ENCODE measurements at places on chromosomes 7 and 10.

DNA sequence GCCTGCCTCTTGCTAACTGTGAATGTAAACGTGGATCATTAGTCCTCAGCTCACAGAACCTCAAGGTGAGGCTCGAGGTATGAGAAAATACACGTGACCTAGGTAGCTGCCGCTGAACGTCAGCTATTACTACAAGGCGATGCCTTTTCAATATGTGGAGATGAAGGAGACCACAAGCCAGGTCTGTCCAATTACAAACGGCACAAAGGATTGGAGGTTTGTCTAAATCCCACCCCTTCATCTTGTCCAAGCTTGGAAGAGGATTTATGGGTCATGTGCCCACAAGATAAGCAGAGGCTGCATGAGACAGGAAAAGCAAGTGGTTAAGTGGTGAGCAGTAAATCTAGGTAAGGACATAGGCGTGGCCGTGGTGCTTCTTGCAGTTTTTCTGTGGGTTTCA, 3.4 kb downstream of the H2BK1 start:
- no peak for DNase-seq

DNA sequence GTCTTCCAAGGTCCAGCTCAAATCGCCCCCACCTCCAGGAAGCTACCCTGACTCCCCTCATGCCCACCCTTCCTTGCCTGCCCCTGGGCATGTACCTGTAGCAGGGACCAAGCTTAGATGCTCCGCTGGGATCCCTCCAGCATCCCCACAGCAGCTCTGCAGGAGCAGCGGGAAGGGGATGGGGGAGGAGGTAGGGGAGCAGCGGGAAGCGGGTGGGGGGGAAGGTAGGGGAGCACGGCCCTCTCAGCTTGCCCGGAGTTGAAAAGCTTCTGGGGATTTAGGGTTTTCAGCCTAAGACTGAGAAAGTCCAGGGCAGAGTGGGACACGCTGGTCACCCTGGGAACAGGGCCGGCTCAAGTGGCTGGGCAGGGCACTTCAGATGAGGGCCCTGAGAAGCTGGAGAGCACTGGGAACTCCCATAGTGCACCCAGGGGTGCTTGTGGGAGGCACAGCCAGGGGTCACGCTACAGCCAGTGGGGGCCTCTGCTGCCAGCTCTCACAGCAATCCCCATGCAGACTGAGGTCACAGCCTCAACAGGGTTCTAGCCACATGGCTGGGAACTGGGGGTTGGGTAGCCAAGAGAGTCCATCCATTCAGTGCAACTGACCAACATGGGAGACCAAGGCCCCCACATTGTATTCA, 13.4 kb downstream of the WDR86 start:
- no peak for DNase-seq

- no peak for DNase-seq
Measured at GRCh38 chr10:4662576-4663161, 163.3 kb upstream of the AKR1E2 start.

DNA sequence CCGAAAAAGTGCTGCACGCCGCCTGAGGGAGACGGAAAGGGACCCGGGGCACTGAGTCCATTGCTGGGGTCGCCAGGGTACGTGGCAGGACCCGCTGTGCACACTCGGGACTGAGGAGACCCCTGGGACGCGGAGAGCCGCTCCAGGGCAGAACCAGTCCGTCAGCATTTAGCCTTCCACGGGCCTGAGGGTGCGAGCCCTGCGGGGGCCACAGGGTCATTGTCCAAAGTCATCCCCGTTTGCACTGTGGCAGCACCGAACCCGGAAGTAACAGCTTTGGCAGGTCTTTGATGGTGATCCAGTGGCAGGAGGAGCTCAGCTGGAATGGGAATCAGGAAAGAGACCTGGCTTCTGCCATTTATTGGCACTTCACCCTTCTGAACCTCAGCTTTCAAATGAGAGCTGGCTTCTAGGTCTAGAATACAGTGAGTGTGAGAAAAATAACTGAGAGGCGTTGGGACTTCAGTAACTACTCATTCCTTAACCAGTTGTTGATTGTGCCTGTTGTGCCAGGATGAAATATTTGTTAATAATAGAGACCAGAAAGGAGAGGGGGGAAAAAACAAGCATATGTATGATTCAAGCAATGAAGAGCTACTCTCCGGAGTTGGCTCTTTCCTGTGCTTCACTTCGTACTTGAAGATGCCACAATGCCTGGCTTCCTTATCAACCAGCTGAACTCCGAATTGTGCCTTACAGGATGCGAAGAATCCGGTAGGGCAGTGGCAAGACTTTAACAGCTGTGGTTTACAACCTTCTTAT, 811 bp upstream of the ARHGAP12 start:
- no peak for DNase-seq

DNA sequence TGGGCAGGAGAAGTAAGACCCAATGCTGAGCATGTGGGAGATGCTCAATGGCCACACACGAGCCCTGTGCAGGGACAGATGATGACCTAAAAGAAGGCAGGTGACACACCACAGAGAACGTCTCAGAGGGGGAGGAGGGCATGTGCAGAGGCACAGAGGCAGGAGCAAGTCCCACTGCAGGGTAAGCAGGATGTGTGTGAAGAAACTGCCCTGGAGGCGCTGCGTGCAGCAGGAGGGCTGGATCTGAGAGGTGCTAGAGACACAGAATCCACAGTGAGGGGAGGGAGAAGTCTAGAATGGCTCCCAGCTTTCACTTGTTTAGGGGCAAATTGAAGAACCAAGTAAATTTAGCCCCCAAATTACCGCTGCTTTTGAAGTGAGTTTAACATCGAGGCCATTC, 14.9 kb downstream of the DYDC2 start:
- DNase-seq: no peak

DNA sequence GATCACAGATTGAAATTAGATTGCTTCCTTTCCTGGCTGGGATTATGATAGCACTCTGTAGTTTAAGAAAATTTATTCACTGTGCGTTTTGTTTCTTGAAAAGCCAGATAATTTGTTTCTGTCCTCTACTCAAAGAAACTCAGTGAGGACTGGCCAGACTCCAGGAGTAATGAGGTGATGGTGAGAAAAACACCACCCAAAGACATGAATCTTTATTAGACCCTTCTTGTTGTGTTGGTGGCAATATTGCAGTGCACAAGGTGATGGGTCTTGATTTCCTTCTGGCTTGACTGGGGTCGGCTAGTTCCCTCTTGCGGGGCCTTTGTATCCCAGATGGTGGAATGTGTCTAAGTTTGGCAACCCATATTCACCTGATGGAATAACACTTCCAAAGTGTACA, 756.8 kb downstream of the LRMDA start:
- DNase-seq: no peak

GRCh38 chr7:117014673-117015133, 61.4 kb downstream of the ST7 start:
- DNase-seq: no peak

GRCh38 chr10:115989621-115990020, 283.4 kb downstream of the GFRA1 start:
- no peak for DNase-seq

- DNase-seq: no peak
Measured at GRCh38 chr10:72278668-72279393, 5.1 kb downstream of the DDIT4 start.

DNA sequence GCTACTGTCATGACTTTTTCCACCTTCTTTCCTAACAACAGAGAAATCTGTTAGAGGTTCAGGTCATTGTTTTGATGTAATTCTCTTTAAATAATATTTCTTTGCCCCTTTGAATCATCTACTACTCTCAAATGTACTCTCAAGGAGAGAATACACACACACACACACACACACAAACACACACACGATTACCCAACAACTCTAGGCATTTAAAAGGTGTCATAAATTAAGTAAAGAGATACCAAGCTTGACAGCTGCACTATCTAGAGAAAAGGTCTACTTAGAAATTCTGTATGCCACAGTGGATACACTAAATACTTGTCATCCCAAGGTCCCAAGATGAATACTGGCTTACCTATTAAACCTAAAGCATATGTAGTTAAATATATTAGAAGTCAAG, 4.8 kb downstream of the PANK1 start:
- DNase-seq: no peak

- no peak for DNase-seq
Measured at GRCh38 chr10:53233749-53234148, 461.2 kb upstream of the MBL2 start.

DNA sequence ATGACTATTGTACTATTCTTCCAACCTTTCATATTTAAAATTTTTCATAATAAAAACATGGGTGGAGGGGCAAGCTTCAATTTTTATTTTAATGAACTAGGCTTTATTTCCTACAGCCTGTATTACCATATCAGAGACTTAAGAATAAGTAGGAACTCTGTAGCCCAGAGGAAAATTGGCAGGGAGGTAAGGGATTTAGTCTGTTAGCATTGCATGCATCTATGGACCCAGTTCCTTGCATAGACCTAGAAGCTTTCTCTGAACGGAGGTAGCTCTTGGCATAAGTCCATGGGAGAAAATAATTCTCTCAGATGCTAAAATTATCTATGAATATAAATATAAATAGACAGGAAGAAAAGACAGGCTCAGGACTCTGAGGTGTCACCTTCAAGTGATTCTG, 31.4 kb upstream of the CCDC6 start:
- no peak for DNase-seq

- no peak for DNase-seq
Measured at GRCh38 chr10:86945361-86946212, 11.8 kb downstream of the MMRN2 start.

GRCh38 chr7:149093228-149093627, 2.7 kb upstream of the ZNF786 start:
- no peak for DNase-seq

DNA sequence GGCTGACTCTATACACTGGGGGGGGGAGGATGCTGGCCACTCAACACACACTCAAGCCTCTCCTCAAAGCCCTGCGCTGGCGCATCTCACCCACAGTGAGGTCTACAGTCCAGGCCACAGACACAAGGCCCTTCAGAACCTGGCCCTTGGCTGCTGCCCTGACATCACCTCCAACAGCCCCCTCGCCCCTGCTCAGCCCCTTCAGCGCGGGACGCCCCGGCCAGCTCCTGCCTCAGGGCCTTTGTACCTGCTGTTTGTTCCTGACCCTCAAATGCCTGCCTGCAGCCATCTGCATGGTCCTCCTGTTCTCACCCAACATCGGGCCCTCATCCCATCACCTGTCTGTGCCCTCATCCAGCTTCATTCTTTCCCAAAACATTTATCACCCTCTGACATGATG, 572.6 kb downstream of the DNAJB6 start:
- DNase-seq: no peak

GRCh38 chr10:69335613-69336012, 57.3 kb downstream of the HK1 start:
- no peak for DNase-seq

DNA sequence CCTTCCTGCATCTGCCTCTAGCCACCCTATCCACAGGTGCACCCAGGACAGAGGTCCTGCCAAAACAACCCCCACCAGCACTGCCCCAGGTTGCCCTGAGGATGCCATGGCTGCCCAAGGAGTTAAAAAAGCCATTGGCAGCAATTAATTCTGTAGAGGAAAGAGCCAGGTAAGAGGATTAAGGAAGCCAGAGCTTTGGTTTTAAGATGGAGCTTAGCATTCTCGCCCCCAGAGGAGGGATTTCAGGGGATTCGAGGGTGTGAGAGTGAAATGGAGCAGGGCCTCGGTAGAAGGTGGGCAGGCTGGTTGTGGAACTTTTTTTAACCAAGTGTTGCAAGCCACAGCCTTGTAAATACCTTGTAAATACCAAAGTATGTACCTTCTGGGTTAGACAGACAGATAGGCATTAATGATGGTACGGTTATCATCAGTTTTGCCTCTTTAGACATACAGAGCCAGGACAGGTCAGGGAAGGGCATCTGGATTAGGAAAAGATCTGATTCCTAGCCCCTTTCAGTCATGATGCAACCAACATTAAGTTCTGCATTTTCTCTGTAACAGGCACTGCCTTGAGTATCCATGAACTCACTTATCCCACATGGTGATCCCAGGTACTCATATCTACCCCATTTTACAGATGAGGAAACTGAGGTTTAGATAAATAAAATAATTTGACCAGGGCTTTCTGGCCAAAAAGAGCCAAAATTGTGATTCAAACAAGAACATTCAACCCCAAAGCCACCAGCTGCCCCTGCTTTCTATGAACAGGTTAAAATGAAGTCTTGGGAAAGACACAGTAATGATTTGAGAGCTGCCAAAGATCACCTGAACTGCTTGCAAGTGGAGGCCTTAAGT, 120.7 kb upstream of the PPIF start:
- DNase-seq: no peak

- DNase-seq: no peak
Measured at GRCh38 chr7:152847386-152847908, 87.9 kb downstream of the ACTR3B start.

GRCh38 chr7:27263781-27264180, 21.2 kb downstream of the EVX1 start:
- DNase-seq: no peak

DNA sequence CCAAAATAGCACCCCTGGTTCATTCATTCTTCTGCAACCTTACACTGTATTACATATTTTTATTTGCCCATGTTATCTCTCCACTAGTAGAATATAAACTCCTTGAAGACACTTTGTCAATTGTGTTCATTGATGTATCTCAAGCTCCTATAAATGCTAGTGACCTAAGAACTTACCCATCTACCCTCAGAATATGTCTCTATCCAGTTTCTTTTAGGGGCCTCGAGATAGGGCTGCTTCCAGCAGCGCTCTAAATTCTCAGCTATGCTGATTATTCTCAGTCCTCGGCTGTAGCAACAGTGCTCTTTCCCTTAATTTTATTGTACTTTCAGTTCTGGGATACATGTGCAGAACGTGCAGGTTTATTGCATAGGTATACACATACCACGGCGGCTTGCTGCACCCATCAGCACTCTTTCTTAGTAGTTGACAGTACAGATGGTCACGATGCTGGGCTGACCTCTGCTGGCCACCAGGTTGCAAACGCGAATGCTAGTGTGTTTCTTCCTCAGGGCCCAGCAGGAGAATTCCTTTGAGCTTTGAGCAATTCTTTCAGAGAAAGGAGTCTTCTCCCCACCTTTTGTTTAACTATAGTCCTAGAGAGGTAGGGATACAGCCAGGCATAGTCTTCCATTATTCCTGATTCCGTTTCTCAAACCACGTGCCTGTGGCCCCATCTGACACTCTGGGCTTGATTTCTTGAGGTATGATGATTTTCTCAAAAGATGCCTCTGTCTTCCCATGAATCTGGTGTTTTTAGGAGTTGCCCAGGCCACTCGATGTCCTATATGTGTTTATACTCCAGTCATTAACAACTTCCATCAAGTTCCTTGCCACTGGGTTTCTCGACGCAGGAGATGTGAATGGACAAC, 49.1 kb upstream of the CDC14C start:
- DNase-seq: no peak
